Left kidney (tissue), 8 donors: ENCODE measurements at places on chromosomes 7 and 10.
A peak's percentile ranks its signal among the peaks of the same experiment; 100 is the strongest.

DNA sequence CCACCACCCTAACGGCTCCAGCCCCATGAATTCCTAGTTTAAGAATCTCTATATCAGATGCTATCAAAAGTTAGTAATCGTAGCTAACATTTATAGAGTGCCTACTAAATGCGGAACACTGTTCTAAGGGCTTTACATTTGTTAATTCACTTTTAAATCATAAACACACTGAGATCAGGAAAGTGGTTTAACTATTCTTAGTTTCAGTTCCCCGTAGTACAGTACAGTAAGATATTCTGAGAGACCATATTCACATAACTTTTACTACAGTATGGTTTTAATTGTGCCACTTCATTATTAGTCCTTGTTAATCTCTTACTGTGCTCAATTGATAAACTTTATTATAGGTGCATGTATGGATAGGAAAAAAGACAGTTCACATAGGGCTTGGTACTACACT is 22.5 kb downstream of the SYPL1 start:
- DNase-seq, result no peak

- DNase-seq, result no peak
Observed at GRCh38 chr7:147650991-147651390, 939.6 kb upstream of the C7orf33 start.

DNA sequence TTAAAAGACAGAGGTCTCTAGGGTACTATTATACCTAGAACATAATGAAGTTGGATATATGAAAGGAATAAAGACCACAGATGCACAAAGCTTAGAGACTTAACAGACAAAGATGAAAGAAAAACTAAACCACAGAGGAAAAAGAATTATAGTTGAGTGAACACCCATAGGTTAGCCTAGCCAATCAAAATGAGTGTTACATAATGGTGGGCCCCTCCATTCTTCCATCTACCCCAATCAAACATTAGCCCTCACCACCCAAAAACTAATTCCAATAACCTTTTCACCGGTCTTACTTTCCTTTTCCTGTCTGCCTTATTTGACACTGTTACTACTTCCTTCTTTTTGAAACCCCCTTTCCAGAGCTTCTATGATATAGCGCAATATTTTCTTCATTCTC is 130.1 kb downstream of the ELMO1 start:
- DNase-seq, result no peak

DNA sequence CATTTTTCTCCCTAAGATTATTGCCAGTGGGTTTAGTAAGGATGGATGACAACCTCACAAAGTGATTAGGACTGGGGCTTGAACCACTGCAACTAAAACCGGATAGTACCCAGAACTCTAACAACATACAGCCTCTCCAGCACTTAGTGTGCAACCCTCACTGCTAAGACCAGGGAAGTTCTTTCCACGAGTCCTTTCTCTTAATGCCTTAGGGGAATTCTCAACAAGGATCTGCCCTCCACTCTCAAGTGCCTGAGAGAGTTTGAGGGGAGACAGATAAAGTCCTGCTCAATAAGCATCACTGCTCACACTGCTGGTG is 104.6 kb downstream of the NRP1 start:
- DNase-seq, result no peak

DNA sequence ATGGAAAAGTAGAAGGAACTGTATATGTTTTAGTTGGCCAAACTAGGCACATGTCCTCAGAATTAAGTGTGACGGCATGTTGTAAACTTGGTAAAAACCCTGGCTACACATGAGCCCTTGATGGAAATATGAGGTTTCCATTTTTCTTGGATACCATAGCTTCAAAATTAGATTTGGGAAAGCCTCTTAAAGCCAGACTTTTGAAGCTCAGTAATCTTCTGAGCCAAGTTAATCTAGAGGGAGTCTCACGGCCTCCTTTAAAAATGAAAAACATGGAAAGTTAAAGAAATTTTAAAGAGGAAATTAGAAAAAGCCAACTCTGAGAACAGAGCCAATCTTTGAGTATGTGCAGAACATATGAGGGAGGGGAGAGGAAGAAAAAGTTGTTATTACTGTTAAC is 376.0 kb downstream of the CTNNA3 start:
- no peak for DNase-seq

DNA sequence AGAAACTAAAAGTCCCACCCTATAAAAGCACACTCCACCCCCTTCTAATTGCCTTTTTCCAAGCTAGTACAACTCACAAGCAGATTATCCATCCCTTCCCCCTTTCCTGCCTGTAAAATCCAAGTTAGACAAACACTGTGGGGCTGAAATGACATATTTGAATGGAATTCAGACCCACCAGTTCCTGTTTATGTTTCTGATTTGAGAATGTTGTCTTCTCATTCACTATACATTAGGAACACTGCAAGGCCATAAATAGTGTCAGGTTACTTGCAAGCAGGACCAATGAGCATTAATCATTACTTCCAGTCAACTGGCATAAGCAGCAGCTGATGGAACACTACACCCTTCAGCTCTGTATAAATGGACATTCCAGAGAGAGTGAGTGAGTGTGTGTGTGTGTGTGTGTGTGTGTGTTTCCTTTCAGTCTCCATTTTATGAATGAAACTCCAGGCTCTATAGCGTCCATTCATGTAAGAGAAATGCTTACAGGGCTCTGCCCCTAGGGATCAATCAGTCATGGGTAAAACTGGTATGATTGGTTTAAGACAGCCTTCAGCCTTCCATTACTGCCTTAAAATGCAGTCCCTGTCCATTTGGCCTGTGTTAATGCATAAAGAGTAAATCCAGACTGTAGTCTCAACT is 69.3 kb downstream of the ETV1 start:
- peak; percentile 90 for DNase-seq

DNA sequence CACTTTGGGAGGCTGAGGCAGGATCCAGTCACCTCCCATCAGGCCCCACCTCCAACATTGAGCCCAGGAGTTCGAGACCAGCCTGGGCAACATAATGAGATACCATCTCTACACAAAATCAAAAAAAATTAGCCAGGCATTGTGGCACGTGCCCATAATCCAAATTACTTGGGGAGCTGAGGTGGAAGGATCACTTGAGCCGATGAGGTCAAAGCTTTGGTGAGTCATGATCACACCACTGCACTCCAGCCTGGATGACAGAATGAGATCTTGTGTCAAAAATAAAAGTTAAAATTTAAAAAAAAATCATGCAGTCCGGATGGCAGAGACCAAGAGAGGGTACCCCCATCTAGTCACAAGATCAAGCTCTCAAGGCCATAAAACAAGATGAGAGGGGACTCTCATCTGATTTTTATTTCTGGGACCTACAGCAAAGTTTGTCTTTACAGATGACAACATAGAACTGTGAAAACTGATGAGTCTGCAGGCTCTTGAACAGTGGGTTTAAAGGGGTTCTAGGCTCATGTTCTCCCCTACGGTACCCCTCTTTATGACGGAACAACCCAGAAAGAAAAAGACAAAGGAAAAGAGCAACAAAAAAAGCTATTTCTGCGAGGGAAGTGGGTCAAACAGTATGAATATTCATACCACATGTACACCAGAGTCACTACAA is 28.9 kb upstream of the CREB3L2 start:
- no peak for DNase-seq

DNA sequence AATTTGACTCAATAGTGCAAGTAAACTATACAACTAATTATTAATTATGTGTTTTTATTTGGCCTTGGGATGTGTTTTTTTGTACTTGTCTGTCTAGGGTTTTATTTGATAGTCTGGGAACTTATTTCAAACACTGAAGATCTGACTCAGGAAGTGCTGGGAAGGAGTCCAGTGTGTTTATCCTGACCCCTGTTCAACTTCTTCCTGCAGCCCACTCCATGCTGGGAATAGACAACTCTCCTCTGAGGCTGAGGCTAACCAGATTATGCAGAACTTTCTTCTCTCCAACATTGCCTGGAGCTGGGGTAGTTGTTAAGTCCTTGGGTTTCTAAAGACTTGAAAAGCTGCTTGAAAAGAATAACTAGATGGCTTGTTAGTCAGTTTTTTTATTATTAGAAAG is 6.9 kb downstream of the CISD1 start:
- no peak for DNase-seq

- DNase-seq, result no peak
Observed at GRCh38 chr10:35495521-35496119, 109.5 kb upstream of the GJD4 start.

GRCh38 chr7:157269341-157270059 is 67.3 kb upstream of the DNAJB6 start:
- DNase-seq, result no peak

- no peak for DNase-seq
Observed at GRCh38 chr10:88528806-88529570, 54.1 kb downstream of the RNLS start.

- DNase-seq, result no peak
Observed at GRCh38 chr10:53957401-53957800, 843.6 kb downstream of the PCDH15 start.

GRCh38 chr10:34768972-34769330 is 46.1 kb downstream of the PARD3 start:
- DNase-seq, result no peak

GRCh38 chr10:94521276-94522250 is 24.0 kb upstream of the HELLS start:
- DNase-seq, result no peak

- DNase-seq, result no peak
Observed at GRCh38 chr10:124329362-124329761, 89.4 kb downstream of the OAT start.

DNA sequence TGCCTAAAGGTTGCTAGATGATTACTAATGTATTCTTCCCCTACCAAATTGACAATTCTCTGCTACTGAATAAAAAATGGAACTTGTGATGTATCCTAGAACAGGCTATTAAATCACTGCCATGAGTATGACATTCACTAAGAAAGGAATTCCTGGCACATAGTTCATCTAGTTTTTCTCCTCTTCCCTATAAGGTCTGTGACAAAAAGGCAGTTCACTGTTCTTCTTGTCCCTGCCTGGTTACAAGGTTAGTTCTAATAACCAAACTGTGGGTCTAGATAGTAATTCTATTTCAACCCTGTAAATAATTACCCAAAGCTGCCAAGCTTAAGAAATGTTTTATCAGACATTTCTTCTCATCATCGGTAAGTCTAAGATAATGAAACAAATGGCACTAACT is 245.6 kb downstream of the BICC1 start:
- no peak for DNase-seq

DNA sequence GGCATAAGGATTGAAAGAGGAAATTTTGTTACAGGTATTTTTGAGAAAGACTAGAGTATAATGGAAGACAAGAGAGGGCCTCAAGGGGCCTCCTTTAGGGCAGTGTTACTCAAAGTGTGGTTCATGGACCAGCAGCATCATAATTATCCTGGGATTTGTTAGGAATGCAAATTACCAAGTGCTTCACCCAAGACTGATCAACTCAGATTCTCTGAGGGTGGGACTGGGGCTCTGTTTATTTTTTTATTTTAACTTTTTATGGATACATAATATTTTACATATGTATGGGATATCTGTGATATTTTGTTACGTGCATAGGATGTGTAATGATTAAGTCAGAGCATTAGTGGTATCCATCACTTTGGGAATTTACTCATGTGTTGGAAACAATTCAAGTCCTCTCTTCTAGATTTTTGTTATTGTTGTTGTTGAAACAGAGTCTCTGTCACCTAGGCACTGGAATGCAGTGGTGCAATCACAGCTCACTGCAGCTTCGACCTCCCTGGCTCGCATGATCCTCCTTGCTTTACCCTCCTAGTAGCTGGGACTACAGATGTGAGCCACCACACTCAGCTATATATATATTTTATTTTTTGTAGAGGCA is 2.2 kb upstream of the KCTD7 start:
- DNase-seq, result no peak

DNA sequence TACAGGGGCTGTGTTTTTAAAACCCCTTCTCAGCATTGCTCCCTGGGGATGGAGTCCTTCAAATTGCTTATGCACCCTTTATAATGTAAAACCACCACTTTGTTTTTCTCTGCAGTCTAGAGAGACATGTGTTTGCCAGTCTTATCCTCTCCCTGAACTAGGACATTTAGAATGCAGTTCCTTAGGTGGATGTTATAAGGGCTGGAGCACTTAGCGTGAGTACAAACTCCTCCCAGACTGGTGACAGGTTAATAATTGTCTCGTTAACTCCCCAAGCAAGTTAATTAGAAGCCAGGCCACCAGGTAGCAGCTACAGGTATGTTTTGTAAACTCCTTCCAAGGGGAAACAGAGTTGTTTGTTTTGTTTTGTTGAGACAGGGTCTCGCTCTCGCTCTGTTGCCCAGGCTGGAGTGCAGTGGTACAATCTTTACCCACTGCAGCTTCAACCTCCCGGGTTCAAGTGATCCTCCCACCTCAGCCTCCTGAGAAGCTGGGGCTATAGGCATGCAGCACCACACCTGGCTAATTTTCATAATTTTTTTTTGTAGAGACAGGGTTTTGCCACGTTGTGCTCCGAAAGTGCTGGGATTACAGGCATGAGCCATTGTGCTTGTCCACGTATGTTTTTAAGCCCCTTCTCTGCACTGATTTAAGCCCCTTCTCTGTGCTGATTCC is 100.2 kb downstream of the FAM107B start:
- peak; percentile 67 for DNase-seq

- DNase-seq, result no peak
Observed at GRCh38 chr10:85544956-85545355, 821.6 kb downstream of the GRID1 start.

DNA sequence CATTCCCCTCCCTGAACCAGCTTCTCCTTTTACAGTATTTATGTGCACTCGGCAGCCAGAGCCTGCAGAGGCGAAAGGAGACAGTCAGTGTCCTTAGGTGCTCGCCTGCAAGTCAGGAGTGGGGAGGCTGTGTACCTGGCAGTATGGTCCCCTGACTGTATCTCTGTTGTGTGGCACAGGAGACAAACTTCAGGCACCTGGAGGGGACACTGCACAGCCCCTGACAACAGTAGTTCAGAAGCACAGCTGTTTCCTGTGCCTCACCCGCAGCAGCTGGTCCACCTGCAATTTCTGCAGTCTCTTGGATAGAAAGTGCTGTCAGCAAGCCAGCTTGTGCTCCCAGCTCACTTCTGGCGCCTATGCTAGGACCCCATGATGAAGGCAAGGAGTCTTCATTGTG is 73.4 kb upstream of the LAMB4 start:
- DNase-seq, result no peak

GRCh38 chr10:119383174-119383856 is 159.2 kb downstream of the RGS10 start:
- DNase-seq, result no peak

GRCh38 chr10:15229268-15229667 is 60.8 kb upstream of the NMT2 start:
- no peak for DNase-seq

- DNase-seq, result no peak
Observed at GRCh38 chr10:24884793-24885192, 67.6 kb downstream of the PRTFDC1 start.

DNA sequence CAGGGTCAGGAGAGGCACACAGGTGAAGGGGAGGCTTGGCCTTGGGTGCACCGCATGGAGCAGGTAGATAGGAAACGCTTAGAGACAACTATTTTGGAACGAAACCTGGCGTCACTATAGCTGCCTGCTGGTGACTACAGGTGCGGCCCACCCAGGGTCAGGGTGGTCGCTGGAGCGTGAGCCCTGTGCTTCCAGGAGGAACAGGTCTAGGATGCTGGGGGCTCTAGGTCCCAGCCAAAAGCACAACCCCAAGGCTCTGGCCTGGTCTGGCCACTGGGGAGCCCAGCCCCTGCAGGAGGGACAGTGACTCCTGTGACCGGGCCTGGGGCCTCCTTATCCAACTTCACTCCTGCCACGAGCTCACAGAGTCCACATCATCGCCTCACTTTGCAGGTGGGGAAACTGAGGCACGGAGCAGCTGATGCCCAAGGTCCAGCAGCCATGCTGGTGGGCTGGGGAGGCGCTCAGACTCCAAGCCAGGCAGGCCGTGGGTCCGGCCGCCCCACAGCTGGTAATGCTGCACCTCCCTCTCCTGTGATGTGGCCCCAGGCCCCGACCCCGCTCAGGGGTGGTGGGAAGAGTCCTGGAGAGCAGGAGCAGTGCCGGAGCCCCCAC is 9.0 kb downstream of the LFNG start:
- DNase-seq, result no peak

GRCh38 chr10:68871105-68871711 is 29.9 kb upstream of the DDX50 start:
- DNase-seq, result no peak
